ENCODE measurements at places on chromosomes 6 and 20. TPM values are rescaled to one million over a fixed set of nuclear protein-coding genes. Genes with fewer than 3 reads are reported as not detected.
A peak's percentile ranks its signal among the peaks of the same experiment; 100 is the strongest.

DNA sequence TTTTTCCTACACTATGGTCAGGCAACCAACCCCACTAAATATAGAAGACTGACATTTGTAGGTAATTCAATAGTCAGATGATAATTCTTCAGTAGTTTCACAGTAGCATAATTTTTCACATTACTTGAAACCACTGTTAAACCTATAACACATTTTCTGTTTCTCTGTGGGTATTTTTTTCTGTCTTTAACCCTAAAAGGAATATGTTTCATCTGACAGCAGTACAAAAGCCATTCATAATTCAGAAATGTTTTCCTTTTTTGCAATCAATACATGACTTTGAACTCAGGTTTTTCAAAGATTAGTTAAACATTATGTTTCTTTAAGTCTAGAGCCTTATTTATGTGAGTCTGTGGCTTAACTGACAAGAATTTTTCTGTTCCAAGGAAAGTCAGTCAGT lies 128.6 kb upstream of the RUNX2 start:
- no peak for DNase-seq

- DNase-seq = no peak
Observed at GRCh38 chr6:166413491-166413951, 30.8 kb upstream of the MPC1 start.

DNA sequence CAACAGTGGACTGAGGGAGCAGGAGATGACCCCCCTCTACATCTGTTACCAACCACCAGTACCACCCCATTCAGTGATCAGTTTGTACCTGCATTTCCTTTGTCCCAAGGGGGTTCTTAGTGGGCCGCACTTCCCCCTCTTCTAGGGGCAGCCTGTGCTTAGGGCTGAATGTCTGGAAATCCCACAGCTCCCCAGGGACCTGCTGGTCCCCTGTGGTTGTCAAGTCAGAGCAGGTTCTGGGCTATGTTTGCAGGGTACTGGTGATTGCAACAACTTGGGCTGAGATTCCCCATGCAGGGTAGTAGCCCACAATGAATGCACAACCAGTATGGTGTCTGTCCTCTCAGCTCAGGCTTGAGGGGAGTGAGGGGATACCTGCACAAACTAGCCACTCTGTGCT lies 39.7 kb upstream of the COL10A1 start:
- DNase-seq = no peak

Gene OSBPL2
- 35.7 TPM for polyA plus RNA-seq

Gene OLIG3
- polyA plus RNA-seq = not detected

GRCh38 chr20:51569815-51570738 lies 27.6 kb upstream of the NFATC2 start:
- no peak for DNase-seq

GRCh38 chr6:123844011-123844410 lies 40.3 kb downstream of the NKAIN2 start:
- no peak for DNase-seq

Gene CGA
- polyA plus RNA-seq = 0.04 TPM

DNA sequence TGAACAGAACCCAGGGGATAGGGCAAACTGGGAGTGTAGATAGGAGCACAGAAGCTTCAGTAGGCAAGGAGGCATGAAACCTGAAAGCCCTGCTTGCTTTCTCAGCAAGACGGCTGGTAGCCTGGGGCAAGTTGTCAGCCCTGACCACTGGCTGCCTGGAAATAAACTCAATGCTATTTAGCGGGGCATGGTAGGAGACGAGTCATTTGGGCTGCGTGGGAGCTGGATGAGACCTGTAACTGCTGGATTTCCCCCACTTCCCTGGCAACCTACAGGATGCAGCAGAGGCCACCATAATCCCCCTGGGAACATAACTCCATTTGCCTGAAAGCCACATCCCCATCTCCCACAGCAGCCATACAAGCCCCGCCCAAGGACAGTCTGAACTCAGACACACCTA lies 332.6 kb upstream of the TBX18 start:
- DNase-seq = no peak

DNA sequence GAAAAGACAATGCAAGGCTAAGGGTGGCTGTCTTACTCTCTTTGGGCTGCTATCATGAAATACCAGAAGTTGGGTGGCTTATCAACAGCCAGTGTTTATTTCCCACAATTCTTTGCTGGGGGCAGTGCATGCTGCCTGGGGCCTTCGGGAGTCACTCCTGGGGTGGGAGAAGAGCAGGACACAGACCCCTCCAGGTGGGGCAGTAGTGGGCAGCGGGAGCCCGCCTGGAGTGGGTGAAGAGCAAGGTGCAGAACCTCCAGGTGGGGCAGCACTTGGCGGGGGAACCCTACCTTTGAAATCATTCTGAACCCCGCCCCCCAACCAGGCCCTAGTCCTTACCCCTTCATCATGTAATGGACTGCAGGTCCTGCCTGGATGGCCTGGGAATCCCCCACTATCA lies 69.6 kb upstream of the THBS2 start:
- no peak for DNase-seq

GRCh38 chr6:156880913-156881312 lies 103.7 kb downstream of the ARID1B start:
- DNase-seq = no peak

GRCh38 chr6:132526461-132526860 lies 11.6 kb upstream of the TAAR9 start:
- no peak for DNase-seq

Gene AAR2
- polyA plus RNA-seq = 29.1 TPM

Gene PRL
- polyA plus RNA-seq = 0.78 TPM

DNA sequence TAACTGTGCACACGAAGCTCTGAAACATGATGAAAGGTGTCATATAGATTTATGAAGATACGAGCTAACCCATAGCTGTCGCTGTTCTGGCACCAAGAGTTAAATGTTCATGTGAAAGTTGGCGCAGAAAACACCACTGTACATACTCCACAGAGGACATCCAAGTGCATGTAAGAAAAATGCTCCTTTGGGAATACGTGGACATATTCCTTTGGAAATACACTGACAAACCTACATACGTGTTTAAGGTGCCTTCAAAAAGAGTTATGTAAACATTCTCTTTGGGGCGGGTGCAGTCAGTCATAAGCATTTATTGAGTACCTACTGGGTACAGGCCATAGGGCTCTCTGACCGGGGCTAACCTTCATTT lies 723 bp upstream of the ARID1B start:
- DNase-seq = peak; percentile 39

- no peak for DNase-seq
Observed at GRCh38 chr6:135161411-135162395, 19.4 kb upstream of the MYB start.

Gene SPATS1
- polyA plus RNA-seq = not detected

Gene LY6G6C
- polyA plus RNA-seq = 0.25 TPM

GRCh38 chr6:134532694-134533624 lies 215.0 kb upstream of the SGK1 start:
- DNase-seq = no peak

Gene NMBR
- 0.09 TPM for polyA plus RNA-seq

Gene SPDEF
- 11.6 TPM for polyA plus RNA-seq

DNA sequence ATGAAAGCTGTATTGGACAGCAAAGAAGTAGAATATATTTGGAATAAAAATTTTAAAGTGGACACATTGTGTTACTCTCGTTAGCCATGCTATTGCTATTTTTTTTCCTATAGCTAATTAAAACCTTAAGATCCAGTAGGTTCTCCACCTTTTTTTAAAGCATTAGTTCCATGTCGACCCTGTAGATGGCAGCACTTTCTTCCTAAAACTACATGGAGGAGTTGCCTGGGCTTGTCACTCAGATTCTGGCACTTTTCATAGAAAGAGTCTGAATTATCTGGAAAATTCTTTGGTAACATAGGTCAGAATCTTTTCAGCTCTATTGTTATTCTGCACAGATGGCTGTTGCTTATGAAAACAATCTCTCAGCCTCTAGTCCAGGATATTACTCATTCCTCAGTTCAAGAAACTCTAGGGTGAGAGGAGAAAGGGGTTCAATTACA lies 42.0 kb upstream of the ESR1 start:
- DNase-seq = peak; percentile 33

Gene RNF39
- 0.75 TPM for polyA plus RNA-seq

Gene TGM2
- 334 TPM for polyA plus RNA-seq

- no peak for DNase-seq
Observed at GRCh38 chr6:4491501-4492260, 284.5 kb upstream of the CDYL start.

Gene CDH4
- 1.7 TPM for polyA plus RNA-seq

- DNase-seq = no peak
Observed at GRCh38 chr6:142803032-142803431, 141.9 kb downstream of the HIVEP2 start.

GRCh38 chr6:38080889-38081288 lies 261.4 kb downstream of the ZFAND3 start:
- peak; percentile 77 for DNase-seq

DNA sequence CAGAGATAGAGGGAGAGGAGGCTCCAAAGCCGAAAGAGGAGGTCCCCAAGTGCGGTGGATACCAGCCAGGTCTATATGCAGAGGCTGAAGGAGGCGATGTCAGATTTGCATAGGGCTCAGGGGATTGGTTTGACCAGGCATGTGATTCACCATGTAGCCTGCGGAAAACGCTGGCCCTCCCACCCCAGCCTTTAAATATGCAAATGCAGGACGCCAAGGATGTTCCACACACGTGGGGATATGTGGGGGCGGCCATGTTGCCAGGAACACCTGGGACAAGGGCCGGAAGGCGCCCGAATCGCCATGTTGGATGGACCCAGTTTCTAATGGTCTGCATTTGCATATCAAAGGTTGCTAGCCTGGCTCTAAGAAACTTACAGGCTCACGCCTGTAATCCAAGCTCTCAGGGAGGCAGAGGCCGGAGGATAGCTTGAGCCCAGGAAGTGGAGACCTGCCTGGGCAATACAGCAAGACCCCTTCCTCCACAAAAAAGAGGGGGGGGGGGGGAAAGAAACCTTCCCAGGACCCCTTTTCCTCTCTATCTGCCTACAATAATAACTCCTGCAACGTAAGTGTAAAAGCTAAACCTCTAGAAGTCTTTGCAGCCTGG lies 110.5 kb downstream of the TULP4 start:
- no peak for DNase-seq

DNA sequence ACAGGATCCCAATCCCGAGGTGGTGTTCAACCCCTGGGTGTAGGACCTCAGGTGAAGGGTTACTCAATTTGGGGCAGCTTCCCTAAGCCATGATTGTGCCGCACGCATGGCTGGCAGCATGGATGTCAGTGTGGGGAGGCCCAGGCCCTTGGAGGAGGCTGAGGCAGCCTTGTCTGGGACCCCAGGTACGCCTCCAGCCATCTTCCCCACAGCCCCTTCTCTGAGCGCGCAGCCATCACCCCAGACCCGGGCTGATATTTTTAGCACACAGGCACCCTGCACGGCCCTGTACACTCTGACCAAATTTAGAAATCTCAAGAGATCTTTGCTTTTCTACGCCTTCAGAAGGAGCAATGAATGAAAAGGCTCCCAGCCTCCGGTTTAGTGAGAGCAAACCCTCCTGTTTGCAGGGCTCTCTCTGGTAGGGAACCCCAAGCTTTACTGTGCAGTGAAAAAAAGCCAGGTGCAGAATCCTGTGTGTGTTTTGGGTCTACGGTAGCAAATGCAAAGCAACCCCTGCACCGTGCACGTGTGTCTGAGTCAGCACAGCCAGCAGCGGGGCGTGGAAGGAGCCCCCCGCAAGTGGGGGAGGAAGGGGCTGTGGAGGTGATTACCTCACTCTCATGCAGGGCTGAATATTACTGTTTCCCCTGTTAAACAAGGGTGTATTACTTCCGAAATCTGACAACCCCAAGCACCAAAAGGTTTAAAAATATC lies 44.3 kb downstream of the CTCFL start:
- no peak for DNase-seq

GRCh38 chr20:46691196-46691595 lies 2.0 kb upstream of the TP53RK start:
- no peak for DNase-seq

Gene ARMC12
- 0.51 TPM for polyA plus RNA-seq

DNA sequence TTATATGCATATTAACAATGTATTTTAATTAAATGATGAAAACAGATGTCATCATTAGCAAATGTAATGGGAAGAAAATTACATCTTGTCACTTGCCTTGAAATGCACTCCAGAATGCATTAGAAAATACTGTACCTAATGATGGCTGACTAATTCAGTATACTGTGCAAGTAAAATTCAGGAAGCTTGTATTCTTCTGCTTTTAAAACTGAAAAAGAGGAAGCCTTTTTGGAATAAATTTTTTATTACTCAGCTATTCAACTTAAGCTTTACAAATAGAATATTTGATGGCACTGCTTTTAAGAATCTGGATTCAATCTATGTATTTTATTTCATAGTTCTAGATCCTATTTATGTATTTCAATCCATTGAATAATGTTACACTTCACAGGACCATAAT lies 195.5 kb downstream of the RIMS1 start:
- DNase-seq = no peak

- DNase-seq = no peak
Observed at GRCh38 chr6:56280126-56280525, 32.7 kb upstream of the COL21A1 start.

DNA sequence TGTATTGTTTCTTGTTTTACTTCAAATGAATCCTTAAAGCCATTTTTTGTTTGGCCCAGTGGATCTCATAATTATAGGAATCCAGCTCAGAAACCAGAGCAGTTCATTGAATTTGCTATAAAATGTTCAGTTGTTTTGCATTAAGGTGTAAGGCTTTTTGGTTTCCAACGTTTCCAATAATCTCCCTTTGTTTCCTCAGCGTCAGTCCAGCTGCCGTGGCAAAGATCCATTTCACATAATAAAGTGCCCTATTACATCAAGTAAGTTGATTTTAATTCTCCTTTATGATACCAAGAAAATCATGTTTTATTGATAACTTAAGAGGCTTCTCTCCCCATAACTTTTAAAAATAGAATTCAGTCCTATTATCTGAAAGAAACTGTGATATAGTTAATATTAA lies 472.6 kb downstream of the UTRN start:
- DNase-seq = no peak

DNA sequence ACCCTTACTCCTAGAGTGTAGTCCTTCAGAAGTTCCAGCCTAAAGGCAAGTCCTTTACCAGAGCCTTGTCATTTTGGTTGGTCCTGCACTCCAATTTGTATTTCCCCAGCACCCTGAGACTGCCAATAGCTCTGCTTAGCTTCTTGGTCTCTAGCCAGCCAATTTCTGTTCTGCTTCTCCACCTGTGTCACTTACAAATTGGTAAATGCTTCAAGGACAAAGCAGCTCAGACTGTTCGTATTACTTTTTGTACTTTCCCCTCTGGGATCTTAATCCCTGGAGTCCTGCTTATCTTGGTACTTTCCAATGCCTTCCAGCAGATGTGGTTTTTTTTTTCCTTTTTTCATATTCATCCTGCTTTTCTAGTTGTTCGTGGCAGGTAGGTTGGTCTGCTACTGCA lies 25.7 kb downstream of the PIGU start:
- DNase-seq = no peak

DNA sequence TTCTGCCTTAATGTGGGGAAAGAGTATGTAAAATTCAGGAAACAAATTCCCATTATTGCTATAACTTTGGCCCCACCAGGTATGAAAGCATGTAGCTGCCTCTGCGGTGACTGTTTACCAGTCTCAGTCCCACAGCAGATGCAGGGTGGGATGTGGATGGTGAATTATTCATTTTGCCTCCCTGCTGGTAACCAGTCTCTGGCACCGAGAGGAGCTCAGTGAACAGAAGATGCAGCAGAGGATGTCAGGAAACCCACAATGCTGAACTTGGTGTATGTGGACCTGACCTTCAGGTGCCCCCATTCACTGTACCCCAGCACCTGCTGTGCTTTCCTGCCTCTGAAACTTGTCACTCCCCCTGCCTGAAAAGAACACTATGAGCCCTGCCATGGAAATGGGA lies 8.8 kb upstream of the METTL24 start:
- DNase-seq = no peak

Measured in large intestine (tissue), 12 donors.